Glutamatergic neuron (in vitro differentiated cells): ENCODE measurements at places on chromosomes 6 and 20.

DNA sequence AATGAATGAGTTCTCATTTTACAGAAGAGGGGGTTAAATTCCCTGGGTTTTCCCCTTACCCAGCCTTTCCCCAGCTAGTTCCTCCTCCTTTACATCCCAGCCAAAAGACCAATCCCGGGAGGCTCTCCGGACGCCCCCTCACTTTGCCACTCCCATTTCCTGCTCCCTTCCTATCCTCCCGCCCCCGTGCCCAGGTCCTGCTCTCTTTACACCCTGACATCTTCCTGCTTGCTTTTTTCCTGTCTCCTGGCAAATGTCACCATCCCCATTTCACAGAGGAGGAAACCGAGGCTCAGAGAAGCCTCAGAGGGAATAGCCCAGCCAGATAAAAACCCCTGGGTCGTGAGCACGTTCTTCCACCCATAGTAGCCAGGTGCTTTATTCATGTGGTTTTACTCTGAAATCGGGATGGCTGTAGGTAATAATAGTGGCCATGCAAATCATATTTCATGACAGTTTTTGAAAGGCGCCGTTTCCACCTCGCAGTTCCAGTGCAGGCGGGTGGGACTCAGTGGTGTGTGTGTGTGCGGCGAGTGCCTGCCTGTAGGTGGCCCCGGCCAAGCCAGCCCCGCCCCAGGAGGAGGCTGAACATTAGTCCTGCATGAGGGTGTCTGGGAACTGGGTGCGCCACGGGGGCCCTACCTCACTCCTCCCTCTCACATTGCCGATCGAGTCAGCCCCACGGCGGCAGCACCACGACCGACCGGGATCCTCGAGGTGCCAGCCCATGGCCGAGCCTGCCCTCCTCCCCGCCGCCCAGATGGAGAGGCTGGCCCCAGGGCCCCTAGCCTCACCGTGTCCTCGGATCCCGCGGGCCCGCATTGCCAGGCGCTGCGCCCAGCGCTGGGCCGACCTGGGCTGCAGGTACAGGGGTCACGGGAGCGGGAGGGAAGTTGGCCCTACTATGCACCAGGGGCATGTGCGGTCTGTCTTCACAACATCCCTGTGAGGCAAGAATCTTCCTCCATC lies at the start of gene ARHGAP40:
Gene ARHGAP40, plus strand, starts transcription at position 594 of the 969 bp plus-strand sequence.
- DNase-seq = peak; percentile 32

DNA sequence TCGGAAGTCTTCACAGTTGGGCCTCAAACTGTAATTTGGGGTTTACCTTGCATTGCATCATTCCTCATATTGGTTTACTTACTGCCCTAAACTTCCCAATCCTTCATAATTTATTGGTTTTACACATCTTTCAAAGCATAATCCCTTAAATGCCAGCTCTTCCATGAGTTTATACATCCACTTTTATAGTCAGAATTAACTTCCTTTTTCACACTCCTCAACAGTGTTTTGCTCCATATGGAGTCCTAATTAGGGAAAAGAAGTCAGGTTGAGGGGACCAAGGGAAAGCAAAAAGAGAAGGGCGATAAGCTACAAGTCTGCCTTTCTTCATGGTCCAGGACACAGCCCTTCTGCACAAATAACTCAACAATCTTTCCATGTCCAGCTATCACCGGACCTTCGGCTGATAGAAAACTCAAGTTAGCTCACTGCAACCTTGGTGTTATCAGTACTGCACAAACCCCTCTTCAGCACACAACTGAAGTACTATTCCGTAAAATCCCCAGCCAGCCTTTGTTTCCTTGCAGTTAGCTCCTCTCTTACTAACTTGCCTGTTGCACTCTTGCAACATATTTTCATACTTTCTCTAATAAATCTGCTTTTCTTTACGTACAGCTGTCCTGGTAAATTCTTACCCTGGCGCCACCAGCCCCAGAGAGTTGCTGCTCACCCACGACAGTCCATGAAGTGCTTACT lies 2.0 kb downstream of the EEF1E1 start:
- DNase-seq = no peak

DNA sequence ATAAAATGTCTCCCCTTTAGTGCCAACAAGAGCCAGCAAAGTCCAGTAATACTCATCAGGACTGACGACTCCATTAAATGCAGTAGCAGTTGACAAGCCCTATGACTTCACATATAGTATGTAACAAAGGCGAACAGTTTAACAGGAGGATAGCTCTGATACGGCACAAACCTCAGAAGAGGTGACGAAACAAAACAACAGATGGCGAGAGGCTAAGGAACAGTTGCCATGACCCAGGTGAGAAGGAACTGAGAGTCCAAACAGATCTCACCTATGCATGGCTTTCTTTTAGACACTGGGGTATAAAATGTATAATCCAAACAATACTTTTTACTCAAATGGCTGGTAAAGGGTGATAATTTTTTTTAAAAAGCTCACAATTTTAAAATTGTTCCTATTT lies 37.1 kb downstream of the SYNE1 start:
- no peak for DNase-seq

- DNase-seq = peak; percentile 65
Observed at GRCh38 chr20:34708621-34709043, 4.5 kb downstream of the TP53INP2 start.

GRCh38 chr20:1764136-1765033 lies 106.8 kb upstream of the SIRPG start:
- DNase-seq = peak; percentile 83

DNA sequence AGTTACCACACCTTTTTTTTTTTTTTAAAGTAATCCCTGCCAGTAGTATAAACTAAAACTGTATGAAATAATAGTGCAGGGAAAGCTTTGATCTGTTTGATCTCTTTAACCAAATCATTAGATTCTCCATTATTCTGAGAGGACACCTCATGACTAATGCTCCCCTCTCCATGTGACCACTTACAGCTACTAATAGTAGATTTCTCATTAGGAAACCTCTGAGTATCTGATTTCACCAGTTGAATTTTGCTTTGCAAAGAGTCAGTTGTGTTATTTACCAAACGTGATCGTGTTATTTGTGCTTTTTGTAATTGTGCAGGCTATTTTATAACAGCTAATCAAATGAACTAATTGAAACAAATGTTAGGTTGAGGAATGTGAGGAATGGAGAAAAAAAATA lies 12.5 kb downstream of the CASP8AP2 start:
- DNase-seq = no peak

GRCh38 chr6:33193619-33194018 lies 1.4 kb upstream of the COL11A2 start:
- no peak for DNase-seq

- DNase-seq = no peak
Observed at GRCh38 chr20:14687313-14687712, 349.9 kb upstream of the FLRT3 start.

GRCh38 chr6:15350386-15351083 lies 104.7 kb downstream of the JARID2 start:
- DNase-seq = no peak

DNA sequence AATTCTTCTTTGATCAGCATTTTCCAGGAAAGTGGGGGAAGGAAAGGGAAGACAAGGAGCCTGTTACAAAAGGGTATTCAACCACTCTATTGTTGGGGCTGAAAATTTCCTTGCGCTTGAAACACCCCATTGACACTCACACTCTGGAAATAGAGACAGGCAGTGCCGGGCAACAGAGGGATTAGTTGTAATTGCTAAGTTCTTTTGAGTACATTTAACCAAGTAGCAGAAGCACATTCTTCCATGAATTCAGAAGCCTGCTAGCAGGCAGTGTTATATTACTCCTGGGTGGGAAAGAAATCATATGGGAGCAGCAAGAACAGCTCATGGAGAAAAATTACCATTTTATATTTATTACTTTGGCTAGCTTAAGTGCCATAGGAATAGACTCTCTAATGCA lies 745.5 kb downstream of the C6orf118 start:
- DNase-seq = no peak

DNA sequence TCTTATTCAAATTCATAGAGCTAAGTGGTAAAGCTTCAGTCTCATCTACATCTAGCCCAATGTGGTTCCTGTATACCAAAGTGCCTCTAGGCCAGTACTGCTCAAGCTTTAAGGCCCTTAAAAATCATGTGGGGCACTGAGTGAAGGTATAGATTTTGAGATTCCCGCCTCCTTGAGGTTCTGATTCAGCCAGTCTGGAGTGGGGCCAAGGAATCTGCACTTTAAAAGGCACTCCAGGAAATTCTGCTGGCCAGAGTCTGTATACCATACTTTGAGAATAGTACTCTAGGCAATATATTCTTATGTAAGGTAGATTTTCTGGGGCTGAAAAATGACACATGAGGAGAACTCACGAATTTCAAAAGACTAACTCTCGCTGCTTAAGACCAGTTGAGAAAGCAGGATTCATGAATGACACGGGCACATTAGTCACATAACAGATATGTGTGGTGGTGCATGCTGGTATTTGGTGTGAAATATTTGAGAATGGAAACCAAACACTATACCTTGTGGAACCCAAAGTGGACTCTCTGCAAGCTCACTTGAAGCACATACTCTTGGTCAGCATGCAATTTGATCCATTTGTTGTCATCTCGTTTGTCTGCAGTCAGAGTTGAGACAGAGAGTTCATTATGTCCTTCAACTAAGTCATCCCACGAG lies 47.6 kb upstream of the SIM1 start:
- DNase-seq = no peak

- DNase-seq = peak; percentile 44
Observed at GRCh38 chr20:62365814-62366369, 1.2 kb downstream of the LAMA5 start.

- no peak for DNase-seq
Observed at GRCh38 chr6:15429141-15430110, 183.6 kb downstream of the JARID2 start.

DNA sequence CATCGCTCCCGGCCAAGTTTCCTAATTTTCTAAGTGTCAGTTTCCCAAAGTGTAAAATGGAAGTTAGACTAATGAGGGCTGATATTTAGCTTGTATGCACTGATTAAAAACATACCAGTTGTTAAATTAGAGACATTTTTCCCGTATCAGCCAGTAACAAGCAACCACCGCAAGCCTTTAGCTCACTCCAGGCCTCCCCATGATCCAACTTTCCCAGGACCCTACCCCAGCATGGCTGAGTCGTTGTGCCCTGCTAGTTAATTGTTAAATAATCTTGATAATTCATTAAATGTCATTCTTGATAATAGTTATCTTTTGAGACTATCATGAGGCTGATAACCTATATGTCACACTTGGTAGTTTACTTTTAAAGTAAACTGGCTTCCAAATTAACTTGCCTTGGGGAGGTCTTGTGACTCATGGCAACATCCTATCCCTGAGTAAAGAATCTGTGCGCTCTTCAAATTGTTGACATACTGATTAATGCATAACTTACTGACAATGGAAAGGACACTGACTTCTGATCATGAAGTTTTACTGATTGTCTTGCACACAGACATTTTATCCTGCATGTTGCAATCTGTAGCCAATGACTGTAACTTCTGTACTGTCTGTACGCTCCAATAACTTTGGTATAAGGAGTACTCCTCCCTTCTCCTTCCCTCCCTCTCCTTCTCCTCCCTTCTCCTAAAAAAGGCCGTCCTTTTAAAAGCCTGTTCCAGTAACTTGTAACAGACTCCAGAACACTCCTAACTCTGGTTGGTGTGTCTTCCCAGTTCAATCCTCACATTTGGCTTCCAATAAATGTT lies 6.3 kb upstream of the GTF3C6 start:
- DNase-seq = no peak

GRCh38 chr6:27687154-27688013 lies 214.5 kb upstream of the ZNF184 start:
- peak; percentile 95 for DNase-seq

DNA sequence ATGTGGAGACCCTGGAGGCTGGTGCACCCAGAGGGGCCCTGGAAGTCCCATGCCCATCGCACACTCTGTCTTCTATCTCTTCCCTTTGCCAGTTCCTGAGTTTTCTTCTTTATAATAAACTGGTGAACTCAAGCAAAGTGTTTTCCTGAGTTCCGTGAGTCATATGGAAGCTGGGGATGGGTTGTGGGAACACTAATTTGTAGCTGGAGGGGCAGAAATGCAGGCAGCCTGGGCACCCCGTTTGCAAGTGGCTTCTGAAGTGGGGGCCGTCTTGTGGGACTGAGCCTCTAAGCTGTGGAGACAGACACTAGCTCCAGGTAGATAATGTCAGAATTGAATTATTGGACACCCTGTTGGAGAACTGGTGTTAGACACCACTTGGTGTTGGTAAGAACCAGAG lies 3.2 kb upstream of the PPP1R3G start:
- DNase-seq = no peak

GRCh38 chr6:163950159-163950558 lies 535.6 kb downstream of the QKI start:
- no peak for DNase-seq

GRCh38 chr6:165443462-165443861 lies 134.1 kb upstream of the C6orf118 start:
- no peak for DNase-seq

DNA sequence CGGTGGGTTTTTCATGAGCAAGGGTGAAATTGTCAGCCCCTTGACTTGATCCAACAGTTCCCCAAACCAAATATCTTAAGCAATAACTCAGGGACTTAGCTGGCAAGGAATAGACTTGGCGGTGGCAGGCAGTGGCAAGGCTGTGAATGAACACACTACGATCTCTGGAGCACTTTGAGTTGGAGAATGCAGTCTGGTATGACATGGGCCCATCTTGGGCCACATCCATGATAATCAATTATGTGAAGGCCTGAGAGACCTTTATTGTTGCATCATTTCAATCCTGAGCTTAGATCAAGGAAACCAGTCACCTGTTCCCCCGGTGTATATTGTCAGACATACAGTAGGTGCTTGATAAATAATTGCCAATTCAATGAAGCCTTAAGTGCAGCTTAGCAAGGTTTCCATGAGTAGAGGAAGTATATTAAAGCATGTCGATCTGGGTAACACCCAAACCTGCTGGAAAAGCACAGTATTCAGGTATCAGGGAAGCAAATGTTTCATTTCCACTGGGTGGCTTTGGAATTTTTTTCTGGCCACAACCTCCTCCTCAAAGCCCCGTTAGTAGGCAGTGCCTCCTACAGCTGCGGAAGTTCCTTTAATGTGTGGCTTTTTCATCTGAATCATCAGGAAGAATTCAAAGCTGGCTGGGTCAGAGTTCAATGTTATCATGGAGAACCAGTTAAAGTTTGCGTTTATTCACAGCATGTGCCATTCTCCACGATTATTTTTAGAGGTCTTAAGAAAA lies 10.2 kb downstream of the CASS4 start:
- no peak for DNase-seq

- DNase-seq = no peak
Observed at GRCh38 chr6:34490390-34491090, 24.7 kb downstream of the PACSIN1 start.

DNA sequence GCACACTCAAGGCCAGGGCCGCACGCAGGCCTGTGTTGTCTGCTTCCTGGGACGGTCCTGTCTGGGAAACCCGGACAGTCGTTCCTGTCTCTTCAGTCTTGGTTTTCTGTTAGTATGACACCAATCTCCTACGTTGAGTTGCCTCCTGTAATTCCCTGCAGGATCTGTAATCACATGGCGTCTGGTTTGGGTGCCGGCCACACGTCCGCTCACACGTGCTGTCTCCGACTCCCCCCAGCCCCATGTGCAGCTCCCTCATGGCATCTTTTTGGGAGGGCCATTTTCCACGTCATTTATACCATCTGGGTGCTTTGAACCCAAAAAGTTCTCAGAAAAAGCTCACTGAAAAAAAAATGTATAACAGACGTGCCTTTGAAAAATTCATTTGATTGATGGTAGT lies 23.2 kb downstream of the DLL1 start:
- no peak for DNase-seq

- DNase-seq = no peak
Observed at GRCh38 chr6:44193307-44193910, 23.3 kb upstream of the MYMX start.
